ENCODE measurements at places on chromosomes 11 and 22.

GRCh38 chr11:74870485-74870884 lies 78.4 kb downstream of the XRRA1 start:
- no peak for DNase-seq

DNA sequence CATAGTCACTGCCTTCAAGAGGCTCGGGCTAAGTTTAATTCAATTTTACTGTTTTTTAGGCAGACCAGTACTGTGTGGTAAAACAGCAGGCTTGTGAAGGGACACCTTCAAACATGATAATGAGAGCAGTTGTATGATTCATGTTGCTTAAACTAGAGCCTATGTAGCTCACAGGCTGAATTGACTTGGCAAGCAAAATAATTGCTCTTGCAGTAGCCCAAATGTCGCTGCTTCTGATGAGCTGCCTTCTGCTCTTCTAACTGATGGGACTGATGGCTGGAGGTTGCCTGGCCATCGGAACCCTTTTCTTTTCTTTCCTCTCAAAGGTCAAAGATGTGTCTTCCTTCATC lies 137.6 kb downstream of the MAML2 start:
- DNase-seq, result no peak

DNA sequence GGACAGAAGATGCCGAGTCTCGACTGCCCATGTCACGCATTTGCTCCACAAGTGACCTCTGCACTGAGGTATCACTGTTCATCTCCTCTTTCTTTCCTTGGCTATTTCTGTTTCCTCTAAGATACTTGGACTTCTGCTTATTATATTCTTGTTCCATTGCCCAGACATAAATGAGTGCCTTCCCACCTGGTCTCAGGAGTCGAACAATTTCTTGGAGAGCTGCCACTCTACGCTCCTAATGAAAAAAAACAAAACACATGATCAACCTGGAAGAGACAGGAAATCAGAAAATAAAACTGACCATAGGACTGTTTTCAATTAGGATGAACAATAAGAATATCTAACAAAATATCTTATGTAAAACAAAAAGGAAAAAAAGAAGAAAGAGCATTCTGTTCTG lies 47.4 kb upstream of the CWF19L2 start:
- DNase-seq, result no peak

DNA sequence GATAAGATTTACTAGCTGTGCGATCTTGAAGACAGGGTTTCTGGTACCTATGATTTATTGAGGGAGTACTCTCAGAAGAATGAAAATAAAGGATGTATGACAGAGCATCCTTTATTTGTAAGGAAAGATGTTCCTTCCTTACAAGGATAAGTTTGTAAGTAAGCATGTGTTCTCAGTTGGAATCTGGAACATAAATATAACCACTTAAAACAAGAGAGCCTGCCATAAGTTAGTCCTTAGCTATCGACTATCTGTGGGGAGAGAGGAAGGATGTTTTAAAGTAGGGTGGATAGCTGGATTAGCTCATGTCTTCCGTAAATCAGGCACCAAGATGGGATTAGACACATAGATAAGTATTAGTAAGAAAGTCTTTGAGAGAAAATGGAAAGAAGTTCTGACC lies 192.6 kb upstream of the CARD18 start:
- DNase-seq, result no peak

DNA sequence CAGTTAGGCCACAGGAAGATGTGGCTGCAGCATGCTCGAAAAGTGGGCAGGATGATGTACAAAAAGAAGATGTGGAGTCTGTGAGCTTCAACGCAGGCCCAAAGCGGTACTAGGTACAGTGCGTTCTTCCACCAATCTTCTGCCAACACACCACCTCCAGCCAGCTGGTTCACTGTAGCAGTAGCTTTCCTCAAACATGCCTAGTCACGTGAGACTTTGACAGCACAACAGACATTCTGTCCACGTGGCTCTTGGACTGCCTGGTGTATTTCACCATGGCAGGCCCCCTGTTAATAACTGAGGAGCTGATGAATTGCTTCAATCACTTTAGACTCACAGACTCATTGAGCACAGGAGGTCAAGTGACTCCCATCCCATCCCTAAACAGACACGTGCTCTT lies 14.1 kb downstream of the SYN3 start:
- DNase-seq, result no peak

DNA sequence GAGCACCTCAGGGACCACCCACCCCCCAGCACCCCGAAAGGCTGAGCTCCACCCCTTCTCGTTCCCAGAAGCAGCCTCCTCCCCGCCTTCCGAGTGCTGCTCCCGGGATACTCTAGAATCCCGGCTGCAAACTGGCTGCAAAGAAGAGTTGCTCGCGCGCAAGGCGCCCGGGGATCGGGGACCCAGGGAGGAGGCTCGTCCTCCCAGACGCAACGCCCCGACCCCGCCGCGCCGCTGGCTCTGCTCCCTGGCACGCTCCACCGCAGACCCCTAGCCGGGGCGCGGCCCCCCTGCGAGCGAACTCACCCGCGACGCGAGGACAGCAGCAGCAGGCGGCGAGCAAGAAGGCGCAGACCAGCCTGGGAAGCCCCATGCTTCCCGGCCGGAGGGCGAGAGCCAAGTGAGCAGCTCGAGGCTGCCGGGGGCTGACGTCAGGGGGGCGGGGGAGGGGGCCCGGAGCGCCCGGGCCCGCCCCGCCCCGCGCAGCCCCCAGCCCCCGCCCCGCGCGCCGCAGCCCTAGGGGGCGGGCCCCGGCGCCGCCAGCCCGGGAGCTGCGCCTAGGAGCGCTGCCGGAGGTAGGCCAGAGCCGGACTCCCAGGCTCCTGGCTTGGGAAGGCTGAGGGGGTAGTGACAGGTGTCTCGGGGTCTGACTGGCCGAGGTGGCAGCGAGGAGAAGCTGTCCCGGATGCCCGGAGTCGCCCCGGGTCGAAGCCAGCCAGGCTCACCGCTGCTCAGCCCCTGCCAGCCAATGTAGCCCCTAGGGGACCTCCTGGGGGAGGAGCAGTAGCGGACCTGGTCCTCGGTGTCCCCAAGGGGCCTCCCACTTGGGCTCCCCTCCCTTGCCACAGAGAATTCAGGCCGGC lies at the start of gene MCAM:
TSS of gene MCAM (minus strand) at position 402 of the 863 bp plus-strand sequence. CDS start at position 373, 29 bp downstream.
- DNase-seq, result no peak
